ENCODE measurements at places on chromosomes 16 and 17. TPM values are rescaled to one million over a fixed set of nuclear protein-coding genes. Genes with fewer than 3 reads are reported as not detected.

Gene PRSS36
- total RNA-seq, result 1.3 TPM

Gene MMD
- total RNA-seq, result 26.6 TPM

Gene MYH3
- under 0.01 TPM for total RNA-seq

Gene GRB7
- total RNA-seq, result 42.0 TPM

Gene ATP2A1
- total RNA-seq, result 0.92 TPM

Gene NPW
- total RNA-seq, result 0.46 TPM

Gene GPR179
- total RNA-seq, result not detected

Gene GNGT2
- total RNA-seq, result 1.4 TPM

Gene CIBAR2
- not detected for total RNA-seq

Gene TRPV3
- 0.36 TPM for total RNA-seq

Gene WNK4
- 2.3 TPM for total RNA-seq

Gene ZFPM1
- 5.7 TPM for total RNA-seq

Gene CBX8
- total RNA-seq, result 4.1 TPM

Gene CCDC200
- not detected for total RNA-seq

Gene CBFB
- 178 TPM for total RNA-seq

Gene IL34
- total RNA-seq, result 0.86 TPM

Gene CCL4
- total RNA-seq, result not detected

Gene CCL7
- not detected for total RNA-seq

Gene RAB37
- total RNA-seq, result not detected

Gene ADAD2
- total RNA-seq, result not detected

Gene TMEM220
- total RNA-seq, result 1.9 TPM

Gene KRT27
- not detected for total RNA-seq

Gene MARCHF10
- 4.8 TPM for total RNA-seq

Gene SLC16A11
- total RNA-seq, result not detected

Gene MYCBPAP
- total RNA-seq, result 0.58 TPM

Data from epithelial cell of proximal tubule (primary cell).